ENCODE measurements at places on chromosomes 16 and 17. TPM values are rescaled to one million over a fixed set of nuclear protein-coding genes. Genes with fewer than 3 reads are reported as not detected.

DNA sequence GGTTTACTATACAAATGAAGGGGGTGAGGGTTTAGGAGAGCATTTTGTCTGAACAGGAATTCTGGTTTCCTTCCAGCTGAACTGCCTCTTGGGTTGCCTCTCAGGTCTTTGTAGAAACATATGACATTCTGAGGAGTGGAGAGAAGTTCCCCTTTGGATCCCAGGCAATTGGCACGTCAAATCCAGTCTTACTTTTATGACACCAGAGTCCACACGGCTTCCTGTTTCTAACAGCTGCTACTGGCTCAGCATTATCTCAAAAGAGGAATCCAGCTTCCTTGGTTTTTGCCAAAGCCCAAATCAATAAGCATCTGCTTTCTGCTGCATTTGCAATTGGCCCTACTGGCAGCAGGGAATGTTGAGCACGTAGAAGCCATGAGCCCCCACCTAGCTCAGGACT is 97.6 kb upstream of the FAM20A start:
- no peak for DNase-seq

GRCh38 chr16:70548936-70549335 is 25.3 kb downstream of the SF3B3 start:
- no peak for DNase-seq

- peak; percentile 85 for DNase-seq
Measured at GRCh38 chr17:74272731-74273201, 1.3 kb upstream of the DNAI2 start.

GRCh38 chr17:47652570-47652969 is 2.9 kb downstream of the KPNB1 start:
- DNase-seq: no peak

DNA sequence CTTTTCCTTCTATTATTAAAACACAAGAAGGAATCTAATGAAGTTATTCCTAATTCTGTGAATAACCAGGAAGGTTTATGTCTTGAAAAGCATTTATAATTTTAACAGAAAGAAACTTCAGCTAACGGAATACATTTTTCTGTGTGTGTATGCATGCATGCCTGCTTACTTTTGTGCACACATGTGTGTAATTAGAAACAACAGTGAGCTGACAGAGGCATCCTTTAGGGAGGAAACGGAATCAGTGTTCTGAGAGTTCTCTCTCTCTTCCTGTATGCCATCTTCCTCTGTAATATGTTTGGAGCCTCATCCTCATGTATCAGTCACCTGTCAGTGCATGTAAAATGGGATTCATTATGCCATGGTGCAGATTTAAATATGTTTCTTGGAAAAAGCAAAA is 107.0 kb downstream of the MAP2K4 start:
- no peak for DNase-seq

DNA sequence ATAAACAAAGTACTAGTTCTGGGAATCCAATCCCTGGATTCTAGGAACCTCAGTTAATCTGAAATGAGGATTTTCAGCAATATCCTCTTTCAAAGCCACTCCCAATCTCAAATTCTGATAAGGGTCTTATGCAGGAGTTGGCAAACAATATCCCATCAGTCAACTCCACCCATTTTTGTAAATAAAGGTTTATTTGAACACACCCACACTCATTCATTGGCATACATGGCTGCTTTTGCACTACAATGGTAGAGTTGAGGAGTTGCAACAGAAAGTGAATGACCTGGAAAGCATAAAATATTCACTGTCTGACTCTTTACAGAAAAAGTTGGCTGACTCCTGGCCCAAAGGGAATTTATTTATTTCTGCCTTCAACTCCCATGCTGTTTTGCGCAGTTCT is 157.7 kb upstream of the CDH11 start:
- no peak for DNase-seq

DNA sequence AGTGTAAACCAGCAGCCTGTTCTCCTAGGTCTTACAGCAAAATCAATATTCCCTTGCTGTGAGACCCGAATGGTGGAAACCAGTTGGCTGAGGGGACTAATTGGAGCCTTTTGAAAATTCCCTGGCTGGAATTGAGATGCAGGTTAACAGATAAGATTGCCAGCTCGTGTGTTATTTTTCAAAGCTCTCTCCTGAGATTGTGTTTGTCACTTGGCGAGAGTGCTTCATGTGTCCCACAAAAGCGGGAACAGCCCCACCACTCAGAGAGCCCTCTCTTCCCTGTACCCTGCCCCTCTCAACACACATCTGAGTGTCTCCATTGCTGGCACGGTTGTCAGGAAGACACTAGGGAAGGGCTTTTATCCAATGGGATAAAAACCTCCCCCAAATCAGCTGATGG is 356.1 kb downstream of the CPPED1 start:
- no peak for DNase-seq

DNA sequence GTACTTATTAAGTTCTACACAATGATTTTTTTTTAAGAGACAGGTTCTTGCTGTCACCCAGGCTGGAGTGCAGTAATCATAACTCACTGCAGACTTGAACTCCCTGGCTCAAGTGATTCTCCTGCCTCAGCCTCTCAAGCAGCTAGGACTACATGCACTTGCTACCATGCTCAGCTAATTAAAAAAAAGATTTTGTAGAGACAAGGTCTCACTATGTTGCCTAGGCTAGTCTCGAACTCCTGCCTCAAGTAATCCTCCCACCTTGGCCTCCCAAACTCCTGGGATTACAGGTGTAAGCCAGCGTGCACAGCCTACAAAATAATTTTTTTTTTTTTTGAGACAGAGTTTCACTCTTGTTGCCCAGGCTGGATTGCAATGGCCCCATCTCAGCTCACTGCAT is 22.2 kb downstream of the USP32 start:
- no peak for DNase-seq

DNA sequence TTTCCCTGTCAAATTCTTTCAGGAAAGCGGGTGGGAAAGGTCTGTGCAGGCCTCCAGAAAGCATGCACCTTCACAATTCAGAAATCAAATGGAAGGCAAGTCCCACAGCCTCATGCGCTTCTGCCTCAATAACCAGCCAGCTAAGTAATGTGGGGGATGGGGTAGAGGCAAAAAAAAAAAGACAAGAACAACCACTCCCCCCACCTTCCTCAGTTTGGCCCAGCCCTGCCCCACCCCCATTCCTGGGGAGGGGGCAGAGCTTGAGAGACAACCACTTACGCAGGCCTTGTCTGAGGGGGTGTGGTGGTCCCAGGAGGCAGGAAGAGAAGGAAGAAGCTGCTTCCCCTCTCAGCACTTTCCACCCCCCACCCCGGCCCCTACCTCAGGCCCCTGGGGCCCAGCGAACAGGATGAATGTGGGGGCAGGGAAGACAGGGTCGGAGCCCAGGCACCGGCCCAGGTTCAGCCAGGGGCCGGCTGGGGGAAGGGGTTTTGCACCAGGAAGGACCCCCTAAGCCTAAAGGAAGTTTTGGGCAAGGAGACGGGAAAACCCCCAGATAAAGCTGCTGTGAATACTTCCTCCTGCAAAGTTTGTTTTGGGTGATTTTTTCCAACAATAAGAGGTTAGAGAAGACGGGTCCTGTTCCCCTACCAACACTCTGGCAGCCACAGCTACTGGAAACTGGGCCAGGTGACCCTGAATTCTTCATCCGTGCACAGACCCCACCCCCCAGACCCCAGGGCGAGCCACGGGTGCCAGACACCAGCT is 1.2 kb downstream of the JUP start:
- DNase-seq: no peak

- DNase-seq: peak; percentile 73
Measured at GRCh38 chr17:80419255-80419654, 4.3 kb downstream of the ENDOV start.

- DNase-seq: no peak
Measured at GRCh38 chr16:20740007-20740883, 1.4 kb downstream of the THUMPD1 start.

- no peak for DNase-seq
Measured at GRCh38 chr17:55842405-55843158, 91.7 kb downstream of the PCTP start.

DNA sequence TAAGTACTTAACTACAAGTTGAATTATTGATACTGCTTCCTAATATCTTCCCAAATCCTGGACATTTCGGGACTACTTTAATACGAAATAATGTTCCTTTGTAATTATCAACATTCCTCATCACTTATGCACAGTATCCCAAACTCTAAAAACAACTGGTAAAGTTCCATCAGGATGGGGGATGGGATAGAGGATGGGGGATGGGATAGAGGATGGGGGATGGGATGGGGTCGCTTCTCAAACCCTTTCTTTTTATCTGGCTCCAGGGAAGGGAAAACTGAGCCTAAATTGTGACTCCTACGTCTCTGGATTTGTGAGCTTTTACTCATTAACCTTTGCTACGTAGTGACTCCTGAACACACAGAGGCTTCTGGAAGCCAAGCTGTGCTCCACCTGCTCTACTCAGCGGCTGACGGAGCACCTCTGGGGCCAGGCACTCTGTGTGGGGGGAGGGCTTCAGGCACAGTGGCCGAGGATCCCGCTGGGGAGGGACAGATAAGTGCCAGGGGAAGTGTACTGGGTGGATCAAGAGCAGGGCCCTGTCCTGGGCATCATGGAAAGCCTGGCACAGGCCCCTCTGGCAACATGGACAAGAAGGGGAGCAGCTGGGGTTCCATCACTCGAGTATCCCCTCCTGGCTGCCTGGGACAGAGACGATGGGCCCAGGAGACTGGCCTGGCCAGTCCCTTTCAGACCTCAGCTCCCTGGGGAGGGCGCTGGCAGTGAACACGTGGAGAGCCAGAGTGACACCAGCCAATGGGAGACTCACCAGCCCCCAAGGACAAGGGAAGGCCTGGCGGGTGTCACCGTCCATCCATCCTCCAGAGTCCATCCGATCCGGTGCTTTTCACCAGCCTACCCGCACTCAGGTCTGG is 56.2 kb downstream of the PGS1 start:
- DNase-seq: no peak

DNA sequence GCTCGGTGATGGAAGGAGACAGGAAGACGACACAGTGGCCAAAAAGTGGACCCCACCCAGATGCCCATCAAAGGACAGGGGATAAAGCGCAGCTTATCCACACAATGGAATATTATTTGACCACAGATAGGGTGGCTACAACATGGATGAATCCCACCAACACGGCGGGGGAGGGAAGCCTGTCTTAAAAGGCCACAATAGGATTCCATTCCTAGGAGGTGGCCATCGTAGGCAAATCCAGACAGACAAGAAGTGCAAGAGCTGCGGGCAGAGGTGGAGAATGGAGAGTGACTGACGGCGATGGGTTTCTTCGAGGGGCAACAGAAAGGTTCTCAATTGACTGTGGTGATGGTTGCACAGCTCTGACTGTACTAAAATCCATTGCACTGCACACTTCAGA is 16.0 kb downstream of the SLC38A8 start:
- DNase-seq: no peak

DNA sequence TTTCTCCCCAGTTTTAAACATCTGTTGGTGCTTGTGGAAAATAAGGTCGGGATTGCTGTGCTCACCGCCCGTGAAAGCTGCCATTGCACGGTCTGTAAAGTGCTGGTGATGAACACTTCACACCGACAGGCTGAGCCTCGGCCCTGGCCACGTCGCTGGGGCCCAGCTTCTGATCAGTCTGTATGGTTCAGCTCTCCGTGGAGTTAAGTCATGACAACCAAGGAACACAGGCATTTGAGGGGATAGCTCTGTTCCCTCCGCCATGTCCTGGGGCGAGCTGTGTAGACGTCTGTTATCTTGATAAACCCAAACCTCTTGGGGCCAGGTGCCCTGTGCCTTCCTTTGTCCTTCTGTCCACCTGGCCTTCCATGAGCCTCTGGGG is 110.6 kb downstream of the METRNL start:
- DNase-seq: peak; percentile 72

DNA sequence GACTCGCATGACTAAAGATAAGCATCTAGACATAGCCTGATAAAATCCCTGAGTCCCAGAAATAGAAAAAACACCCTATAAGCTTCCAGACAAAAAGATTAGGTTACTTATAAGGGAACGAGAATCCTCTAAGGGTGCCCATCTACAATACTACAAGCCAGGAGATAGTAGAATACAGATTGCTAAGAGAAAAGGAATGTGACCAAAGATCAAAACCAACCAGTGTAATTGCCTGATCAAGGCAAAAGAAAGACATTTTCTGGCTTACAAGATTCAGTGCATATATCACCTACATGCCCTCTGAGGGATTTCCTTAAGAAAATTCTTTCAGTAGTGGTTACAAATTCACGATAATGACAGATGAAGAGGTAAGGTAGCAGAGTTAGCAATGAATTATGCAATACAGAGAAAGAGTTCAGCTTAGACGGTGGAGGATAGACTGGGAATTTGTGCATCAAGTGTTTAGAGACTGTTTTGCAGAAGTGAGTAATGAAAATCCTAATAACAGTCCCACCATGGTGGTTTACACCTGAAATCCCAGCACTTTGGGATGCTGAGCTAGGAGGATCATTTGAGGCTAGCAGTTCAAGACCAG is 35.0 kb downstream of the BCL7C start:
- DNase-seq: no peak

DNA sequence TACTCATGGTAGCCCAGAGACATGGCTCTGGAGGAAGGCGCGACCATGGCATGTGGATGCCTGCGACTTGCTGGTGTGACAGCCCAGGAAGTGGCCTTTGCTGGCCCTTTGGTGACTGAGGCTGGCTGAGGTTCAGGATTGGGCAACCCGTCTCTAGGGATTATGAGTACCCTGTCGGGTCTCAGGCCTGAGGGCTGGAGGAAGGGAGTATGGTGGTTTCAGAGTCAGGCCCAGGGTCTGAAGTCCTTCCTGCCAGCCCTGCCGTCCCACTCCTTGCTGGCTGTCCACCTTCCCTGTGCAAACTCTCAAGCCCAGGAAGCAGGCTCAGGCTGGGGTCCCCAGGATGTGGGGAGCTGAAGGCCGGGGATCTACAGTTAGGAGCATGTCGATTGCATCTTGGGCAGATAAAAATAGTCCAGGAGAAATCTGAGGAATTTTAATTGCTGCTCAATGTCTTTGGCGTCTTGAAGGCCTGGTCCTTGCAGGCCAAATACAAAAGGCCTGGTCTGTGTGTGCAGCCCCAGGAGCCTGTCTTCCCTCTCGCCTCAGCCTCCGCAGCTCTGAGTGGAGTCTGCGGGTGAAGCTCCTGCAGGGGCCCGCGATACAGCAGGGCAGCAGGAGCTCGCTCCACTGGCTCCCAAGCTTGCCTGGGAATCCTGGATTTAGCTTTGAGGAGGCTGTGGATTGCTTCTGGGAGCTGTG is 52.5 kb downstream of the NKD1 start:
- DNase-seq: no peak

GRCh38 chr17:37092071-37092470 is 143.3 kb downstream of the AATF start:
- DNase-seq: no peak

DNA sequence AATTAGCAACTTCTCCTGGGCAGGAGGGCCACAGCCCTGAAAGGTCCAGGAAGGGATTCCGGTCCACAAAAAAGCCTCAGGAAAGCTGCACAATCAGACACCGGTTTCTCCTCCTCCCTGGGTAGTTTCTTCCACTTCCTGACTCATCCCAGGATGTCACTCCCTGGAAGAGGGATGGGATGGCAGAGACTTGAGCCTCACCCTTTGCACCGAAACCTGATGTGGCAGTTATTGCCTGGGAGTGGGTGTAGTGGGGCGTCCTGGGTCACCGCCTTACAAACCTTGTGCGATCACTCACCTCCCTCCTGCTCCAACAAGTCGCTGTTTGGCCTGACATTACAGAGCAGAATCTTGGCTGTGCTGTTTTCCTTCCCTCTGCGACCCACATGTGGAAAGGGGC is 70.8 kb downstream of the LYRM1 start:
- peak; percentile 34 for DNase-seq

C17orf78 gene
- total RNA-seq: not detected

BPTF gene
- 70.8 TPM for total RNA-seq

MAPT gene
- total RNA-seq: 4.4 TPM

ACSM2A gene
- not detected for total RNA-seq

C17orf67 gene
- 2.7 TPM for total RNA-seq

GSDMA gene
- total RNA-seq: 0.57 TPM

ZNF597 gene
- total RNA-seq: 2.5 TPM

CDH3 gene
- total RNA-seq: 3.4 TPM

NOG gene
- 1.3 TPM for total RNA-seq

HES7 gene
- 0.67 TPM for total RNA-seq

ABCA6 gene
- total RNA-seq: 58.6 TPM

Data from posterior vena cava (tissue), 2 donors.